HL-60 (cell line): ENCODE measurements at places on chromosomes 3 and 15.

DNA sequence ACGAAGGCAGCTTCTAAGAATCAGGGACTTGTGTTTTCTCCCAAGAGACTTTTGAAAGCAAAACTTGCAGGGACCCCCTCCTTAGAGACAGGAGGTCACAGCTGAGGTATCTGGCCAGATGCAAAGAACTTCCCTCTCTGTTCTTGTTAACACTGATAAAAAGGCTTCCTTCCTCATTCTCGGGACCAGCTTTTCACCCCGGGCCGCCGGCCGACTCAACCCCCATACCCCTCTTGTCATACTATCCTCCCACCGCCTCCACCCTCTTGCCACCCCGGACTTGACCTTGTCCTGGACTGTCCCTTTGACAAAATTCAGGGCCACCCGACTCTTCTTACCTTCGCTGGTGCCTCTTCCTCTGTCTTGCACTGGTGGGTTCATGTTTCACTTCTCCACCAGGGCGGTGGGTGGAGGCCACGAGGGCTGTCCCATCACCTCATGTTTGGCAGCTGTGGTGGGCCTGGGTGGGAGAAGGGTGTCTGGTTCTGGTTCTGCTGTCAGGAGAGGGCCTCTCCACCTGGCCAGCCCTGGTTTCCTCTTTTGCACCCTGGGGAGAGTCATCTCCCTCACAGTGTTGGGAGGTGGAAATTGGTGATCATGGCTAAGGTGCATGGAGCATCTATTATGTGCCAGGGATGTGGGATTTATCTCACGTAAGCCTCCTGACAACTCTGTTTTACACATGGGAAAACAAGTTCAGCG is 32.5 kb downstream of the BHLHE40 start:
- DNase-seq: peak; percentile 74

- no peak for DNase-seq
Measured at GRCh38 chr3:132038198-132038825, 3.5 kb upstream of the CPNE4 start.

GRCh38 chr3:116492379-116492778 is 47.1 kb upstream of the LSAMP start:
- no peak for DNase-seq

- no peak for DNase-seq
Measured at GRCh38 chr15:70701891-70702568, 61.3 kb downstream of the UACA start.

GRCh38 chr3:126671521-126671920 is 16.6 kb upstream of the TXNRD3 start:
- DNase-seq: no peak

GRCh38 chr3:185693985-185694653 is 108.0 kb downstream of the SENP2 start:
- no peak for DNase-seq

GRCh38 chr3:10833855-10834414 is 17.9 kb downstream of the SLC6A11 start:
- no peak for DNase-seq

- no peak for DNase-seq
Measured at GRCh38 chr3:185381320-185382058, 18.6 kb downstream of the MAP3K13 start.

- no peak for DNase-seq
Measured at GRCh38 chr3:171225165-171225564, 198.6 kb upstream of the SLC2A2 start.

DNA sequence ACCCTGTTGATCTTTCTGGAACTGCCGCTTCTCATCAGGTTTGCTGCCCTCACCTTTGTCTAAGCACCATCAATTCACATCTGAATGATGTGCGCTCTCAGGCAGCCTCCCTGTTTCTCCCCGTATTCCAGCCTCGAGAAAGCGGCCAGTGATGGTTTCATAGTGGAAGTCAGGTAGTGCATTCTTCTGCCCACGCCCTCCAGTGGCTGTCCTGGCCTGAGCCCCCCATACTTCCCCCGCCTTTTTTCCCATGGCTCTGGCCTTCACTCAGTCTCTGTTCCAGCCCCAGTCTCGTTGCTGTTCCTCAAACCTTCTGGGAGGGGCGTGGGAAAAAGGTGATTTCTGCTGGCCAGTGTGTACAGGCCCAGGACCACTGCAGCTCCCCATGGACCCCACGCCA is 101.3 kb downstream of the ASB7 start:
- no peak for DNase-seq

DNA sequence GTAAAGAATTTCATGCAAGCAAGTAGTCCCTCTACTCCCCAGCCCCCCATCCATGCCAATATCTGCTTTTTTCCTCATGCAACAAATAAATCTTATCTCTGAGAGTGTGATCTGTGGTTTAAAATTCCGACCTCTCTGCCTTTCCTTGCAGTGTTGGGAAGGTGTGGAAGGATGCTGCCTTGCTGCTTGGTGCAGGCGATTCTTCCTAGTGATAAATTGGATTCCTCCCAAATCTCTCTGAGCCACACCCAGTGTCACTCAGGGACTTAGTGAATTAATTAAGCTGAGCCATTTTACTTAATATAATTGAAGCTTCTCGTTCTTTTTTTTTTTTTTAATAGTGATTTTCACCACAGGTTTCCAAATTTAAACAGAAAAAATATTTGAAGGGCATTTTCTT is 3.4 kb downstream of the GAP43 start:
- DNase-seq: no peak

DNA sequence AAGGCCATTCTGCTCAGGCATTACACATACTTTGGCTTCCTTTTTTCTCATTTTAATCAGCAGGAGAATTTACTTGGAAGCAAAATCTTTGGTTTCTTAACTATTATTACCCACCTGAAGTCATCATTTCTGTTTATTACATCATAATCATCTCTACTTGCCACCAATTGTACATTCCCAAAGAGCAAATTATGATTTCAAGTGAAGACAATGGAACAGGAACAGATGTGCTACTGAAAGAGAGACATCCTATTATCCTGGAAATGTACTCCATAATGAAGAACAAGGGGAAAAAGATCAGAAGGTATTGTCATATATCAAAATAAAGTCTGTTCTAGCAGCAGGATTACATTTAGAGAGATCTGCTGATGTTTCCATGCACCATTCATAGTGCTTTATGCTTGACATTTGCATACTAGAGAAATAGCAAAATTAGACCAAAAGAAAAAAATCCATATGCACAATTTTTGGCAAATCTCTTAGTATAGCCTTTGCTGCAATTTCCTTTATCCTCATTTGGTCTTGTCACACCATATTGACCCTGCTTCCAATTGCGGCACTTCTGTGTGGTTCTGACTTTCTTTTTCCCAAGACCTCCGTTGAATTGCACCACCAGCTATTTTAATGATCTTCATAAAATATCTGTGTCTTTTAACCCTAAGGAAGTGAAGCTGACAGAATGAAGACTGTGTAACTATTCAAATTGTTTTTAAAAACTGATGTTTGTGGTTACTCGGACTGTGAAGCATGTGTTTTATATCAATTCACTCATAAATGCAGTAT is 683.8 kb downstream of the ZNF385D start:
- DNase-seq: no peak

DNA sequence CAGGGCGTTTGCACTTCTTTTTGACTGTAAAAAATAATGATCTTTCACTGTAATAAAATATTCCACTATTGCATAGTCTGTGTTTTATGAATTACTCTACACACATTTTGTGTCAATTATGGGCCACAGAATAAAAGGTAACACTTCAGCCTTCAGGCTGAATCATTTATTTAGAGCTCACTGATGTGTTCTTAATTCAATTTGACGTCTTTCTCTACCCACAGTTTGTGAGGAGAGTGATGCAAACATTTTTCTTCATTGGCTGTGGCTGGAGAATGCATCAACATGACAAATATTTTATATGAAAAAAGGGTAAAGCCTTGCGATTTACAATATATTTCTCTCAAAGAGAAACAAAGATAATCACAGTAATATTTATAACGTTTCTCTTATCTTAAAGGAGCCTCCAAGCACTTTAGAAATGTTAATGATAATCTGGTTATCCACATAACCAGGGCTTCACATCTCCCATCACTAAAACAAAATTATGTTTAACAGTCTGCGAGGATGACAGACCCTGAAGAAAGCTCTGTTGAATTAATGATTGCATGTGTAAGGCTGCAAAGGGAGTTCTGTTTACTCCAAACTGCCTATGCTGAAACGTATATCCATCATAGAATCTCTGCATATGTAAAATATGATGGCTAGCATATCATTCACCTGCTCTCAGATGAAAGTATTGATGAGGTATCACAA is 951.3 kb downstream of the ZPLD1 start:
- DNase-seq: no peak

- DNase-seq: no peak
Measured at GRCh38 chr3:190734490-190734889, 128.0 kb downstream of the GMNC start.

- no peak for DNase-seq
Measured at GRCh38 chr15:63987796-63988378, 58.4 kb downstream of the DAPK2 start.

GRCh38 chr3:161558236-161558635 is 61.6 kb downstream of the OTOL1 start:
- no peak for DNase-seq

DNA sequence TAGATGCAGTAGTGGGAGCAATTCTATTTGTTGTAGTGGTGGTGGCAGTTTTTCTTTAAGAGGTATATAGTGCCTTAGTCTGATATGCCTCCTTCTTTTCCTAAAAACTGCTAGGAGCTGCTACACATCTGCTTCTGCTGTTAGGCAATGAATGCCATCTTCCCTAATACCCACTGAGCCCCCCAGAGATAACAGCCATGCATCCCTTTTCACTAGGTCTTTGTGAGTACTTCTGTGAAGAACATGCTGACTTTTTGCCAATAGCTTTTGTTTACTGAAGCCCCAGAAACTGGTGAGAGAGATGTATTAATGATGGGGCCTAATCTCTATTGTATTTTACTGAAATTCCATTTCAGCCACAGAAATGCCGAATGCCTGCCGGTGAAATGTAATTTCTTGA is 92.6 kb upstream of the CHL1 start:
- no peak for DNase-seq

DNA sequence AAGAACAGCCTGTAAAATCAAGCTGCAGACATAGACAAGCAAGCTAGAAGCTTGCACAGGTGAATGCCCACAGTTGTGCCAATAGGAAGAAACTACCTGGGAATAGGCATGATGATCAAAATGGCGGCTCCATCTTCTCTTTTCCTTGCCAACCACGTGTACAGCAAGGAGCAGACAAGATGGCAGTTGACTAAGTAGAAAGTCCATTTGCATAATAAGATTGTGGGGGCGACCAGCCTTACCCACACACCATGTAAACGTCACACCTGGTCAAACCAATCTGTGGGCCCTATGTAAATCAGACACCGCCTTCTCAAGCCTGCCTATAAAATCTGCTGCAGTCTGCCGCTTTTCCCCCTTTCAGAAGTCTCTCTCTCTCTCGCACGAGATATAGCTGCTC is 25.1 kb upstream of the ANKRD34C start:
- DNase-seq: no peak

- no peak for DNase-seq
Measured at GRCh38 chr15:42264795-42265194, 8.2 kb upstream of the GANC start.

GRCh38 chr15:90142216-90143165 is 40.2 kb upstream of the IDH2 start:
- DNase-seq: peak; percentile 66

DNA sequence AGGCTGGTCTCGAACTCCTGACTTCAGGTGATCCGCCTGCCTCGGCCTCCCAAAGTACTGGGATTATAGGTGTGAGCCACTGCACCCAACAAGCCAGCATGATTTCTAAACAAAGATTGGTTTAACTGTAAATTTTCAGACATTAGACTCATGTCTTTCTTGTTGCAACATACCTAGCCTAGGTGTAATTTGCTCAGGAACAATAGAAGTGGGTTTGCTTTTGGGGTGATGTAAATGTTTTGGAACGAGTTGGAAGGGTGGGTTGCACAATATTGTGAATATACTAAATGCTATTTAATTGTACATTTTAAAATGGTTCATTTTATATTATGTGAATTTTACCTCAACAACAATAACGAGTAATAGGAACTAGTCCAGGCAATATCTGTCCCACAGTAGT is 7.1 kb downstream of the CCR4 start:
- DNase-seq: no peak

DNA sequence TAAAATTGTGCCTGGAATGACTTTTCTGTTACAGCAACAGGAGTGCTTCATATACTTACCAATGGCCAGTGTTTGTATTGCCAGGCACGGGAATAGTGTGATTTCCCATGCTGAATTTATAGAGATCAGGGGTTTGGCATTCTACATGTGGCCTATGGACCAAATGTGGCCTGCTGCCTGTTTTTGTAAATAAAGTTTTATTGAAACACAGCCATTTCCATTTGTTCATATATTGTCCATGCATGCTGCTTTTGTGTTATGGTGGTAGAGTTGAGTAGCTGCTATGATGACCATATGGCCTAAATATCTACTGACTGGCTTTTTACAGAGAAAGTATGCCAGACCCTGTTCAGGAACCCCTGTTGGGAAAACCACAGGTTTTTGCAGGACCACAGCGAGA is 55.6 kb downstream of the SLCO3A1 start:
- DNase-seq: no peak

- DNase-seq: no peak
Measured at GRCh38 chr3:31431321-31431720, 101.4 kb upstream of the STT3B start.

GRCh38 chr15:38283010-38283409 is 30.4 kb downstream of the SPRED1 start:
- DNase-seq: no peak

- DNase-seq: no peak
Measured at GRCh38 chr15:67127331-67127664, 61.9 kb downstream of the SMAD3 start.

GRCh38 chr3:81197386-81197785 is 564.1 kb downstream of the GBE1 start:
- no peak for DNase-seq

GRCh38 chr3:30557746-30558303 is 48.6 kb upstream of the TGFBR2 start:
- DNase-seq: no peak

- DNase-seq: no peak
Measured at GRCh38 chr15:79089890-79090486, 592 bp downstream of the RASGRF1 start.

DNA sequence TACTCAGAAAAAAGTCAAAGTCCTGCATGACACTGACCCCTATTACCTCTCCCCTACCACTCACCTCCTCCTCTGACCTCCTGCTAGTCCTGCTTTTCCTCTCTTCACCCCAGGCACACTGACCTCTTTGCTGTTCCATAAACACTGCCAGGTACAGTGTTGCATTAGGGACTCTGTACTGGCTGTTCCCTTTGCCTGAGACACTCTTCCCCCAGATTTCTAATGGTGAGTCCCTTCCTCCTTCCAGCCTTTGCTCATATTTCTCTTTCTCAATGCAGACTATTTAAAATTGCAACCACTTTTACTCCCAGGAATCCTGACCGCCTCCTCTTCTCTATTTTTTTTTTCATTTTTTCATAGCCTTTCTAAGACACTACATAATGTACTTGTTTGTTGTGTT is 36.3 kb upstream of the UBE2E2 start:
- no peak for DNase-seq

DNA sequence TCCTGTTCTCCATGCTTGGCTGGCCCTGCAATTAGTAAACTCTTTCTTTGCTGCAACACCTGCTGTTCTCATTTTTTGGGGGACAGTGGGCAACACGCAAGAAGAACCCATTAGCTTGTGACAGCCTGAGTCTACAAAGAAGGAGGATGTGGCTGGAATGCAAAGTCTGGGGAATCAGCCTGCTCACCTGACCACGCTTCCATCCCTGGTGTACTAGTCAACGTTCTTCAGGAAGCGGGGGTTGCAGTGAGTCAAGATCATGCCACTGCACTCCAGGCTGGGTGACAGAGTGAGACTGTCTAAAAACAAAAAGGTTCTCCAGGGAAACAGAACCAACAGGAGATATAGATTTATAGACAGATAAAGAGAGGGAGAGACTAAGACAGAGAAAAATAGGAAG is 27.7 kb upstream of the KBTBD12 start:
- no peak for DNase-seq
